ENCODE measurements at places on chromosomes 13 and 19.

- DNase-seq = no peak
These were observed 49.1 kb downstream of the LMO7 start for GRCh38 chr13:75685239-75685697.

- no peak for DNase-seq
These were observed 23.0 kb downstream of the GTF2F2 start for GRCh38 chr13:45143346-45143751.

DNA sequence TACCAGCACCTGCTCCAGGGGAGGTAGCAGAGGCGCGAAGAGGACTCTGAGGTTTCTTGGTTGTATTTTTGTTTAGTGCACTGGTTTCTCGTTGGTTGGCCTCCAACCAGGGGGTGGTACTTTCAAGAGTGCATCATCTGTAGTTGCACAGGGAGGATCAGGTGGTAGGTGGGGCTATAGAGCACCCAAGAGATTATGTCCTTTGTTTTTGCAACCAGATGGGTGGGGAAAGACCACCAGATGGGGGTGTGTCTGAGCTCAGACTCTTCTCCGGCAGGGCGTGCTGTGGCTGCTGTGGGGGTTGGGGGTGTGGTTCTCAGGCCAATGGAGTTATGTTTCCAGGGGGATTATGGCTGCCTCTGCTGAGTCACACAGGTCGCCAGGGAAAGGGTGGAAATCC lies 254.4 kb upstream of the KLF12 start:
- DNase-seq = no peak

DNA sequence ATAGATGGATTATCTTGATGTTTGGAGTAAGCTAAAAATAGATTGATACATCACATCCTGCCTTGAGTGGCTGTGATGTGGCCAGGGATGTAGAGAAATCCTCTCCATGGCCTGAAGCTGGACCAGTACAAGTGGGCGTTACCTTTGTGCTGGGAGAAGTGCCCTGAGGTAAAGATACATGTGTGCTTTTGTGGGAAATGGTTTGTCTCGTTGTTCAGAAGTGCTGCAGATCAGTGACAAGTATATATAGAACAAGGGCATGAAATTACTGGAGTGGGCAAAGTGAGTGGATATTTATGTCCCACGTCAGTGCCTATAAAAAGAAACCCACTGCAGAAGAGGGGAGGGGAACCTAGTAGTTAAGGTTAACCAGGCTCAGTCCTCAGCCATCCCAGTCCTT lies 12.2 kb upstream of the ZNF304 start:
- no peak for DNase-seq

DNA sequence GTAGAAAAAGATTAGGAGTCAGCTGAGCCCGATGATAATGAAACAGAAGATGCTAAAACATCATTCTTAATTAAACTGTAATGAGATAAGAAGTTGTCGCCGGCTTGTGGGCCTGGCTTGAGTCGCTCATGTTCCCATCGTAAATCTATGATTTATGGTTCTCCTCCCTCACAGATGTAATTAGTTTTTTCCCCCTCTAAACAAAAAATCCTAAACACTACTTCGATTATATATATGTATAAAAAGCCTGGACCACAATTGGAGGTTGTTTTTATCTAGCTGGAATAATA lies 151.3 kb downstream of the PTPRS start:
- DNase-seq = no peak

DNA sequence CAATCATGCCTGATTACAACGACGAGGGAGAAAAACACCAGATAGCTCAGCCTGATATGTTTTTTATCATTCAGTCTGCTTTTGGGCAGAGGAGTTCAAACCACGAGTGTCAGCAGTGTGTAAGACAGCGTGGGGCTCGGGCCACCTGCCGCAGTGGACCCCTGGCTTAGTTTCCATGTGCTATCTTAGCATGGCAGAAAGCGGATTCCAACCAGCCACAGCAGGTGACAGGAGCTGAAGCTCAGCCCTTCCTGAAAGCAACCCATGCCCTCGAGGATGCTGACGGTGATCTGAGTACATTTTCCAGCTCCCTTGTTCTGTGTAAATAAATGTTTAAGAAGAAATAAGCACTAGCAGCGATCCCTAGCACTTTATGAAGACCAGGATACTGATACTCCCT lies 32.2 kb upstream of the MBNL2 start:
- no peak for DNase-seq

DNA sequence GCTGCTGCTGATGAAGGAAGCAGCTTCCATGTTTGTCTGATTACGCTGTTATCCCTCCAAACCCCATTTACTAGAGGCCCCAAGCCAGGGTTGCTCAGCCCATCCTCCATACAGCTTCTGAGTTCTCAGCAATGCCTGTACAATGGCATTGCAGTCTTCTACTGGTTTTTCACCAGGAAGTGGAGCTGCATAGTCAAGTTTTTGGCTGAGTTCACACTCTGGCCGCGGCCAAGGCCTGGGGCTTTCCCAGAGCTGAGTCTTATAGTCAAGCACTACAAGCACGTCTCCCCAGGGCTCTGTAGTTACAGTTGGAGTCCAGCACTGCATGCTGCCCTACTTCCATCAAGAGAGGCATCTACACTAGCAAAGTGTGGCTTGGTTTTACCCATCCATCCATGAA lies 182.5 kb downstream of the POU4F1 start:
- no peak for DNase-seq

DNA sequence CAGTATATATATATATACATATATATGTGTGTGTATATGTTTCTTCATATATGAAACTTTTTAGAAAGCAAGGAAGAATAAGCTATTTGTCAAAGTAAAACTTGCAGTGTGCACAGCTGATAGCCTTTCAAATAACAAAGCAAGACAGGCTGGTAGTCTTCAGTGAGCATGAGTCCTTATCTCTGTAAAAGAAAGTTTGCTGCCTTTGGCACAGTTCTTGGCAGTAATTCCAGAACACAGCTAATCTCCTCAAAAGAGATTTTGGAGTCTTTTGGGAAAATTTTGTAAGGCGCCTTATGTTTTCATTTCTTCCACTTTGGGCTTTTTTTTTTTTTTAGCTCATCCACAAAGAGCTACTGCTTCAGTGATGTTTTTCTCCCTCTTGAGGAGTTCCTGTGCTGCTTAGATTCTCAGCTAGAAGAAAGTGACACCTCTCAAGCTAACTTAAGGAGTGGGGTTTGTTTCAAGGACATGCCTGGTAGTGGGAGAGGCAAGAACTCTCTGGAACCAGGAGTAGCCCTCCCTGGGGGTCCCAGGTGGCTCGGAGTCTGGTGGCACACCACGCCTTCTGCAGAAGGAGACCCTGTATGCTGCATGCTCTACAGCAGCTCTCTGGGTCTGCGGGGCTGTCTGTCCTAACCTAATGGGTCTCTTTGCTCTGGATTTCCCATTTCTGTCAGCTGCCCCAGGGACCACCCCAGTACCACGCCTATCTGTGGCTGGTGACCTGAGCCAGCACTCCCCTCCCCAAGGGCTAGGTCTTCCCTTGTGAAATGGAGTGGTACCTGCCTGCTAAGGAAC lies 58.8 kb downstream of the TNFRSF19 start:
- no peak for DNase-seq

DNA sequence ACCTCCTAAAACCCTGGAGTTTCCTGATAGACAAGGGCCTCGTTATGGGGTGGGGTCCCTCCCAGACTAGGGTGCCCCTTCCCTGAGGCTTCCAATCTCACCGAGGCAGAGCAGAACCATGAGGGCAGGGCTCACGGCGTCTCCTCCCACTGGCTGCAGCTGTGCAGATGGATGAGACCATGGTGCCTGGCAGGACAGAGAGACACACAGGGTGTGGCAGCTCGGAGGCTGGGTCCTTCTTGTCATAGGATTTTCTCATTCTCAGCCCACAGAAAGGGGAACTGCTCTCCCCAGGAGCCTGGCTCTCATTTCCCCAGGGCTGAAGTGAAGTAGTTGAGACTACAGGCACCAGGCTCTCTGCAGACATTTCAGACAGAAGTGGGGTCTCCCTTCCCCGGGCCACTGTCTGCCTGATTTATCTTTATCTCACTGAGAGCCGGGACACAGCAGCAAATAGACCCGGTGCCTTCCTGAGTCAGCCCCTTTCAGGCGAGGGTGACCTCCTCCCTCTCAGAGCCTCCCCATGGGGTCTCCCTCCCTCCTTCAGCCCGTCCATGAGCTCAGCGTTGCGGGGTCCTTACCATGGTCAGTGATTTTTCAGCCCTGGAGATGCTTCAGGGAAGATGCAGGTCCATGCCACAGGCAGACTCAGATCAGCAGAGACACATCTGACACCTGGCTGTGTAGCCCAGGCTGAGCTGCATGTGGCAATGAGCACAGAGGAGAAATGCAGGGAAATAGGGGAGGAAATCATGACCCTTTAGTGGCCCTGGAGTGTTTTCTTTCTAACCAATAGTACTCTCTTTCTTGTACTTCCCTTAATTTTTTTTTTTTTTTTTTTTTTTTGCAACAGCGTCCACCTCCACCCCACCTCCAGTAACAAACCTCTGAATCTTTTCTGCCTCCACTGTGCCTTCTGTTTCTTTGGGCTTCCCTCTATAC lies at the start of gene LILRA5:
Gene LILRA5, minus strand, starts transcription at position 731 of the 942 bp plus-strand sequence. Its CDS starts 147 bp downstream, at position 584.
- peak; percentile 24 for DNase-seq

DNA sequence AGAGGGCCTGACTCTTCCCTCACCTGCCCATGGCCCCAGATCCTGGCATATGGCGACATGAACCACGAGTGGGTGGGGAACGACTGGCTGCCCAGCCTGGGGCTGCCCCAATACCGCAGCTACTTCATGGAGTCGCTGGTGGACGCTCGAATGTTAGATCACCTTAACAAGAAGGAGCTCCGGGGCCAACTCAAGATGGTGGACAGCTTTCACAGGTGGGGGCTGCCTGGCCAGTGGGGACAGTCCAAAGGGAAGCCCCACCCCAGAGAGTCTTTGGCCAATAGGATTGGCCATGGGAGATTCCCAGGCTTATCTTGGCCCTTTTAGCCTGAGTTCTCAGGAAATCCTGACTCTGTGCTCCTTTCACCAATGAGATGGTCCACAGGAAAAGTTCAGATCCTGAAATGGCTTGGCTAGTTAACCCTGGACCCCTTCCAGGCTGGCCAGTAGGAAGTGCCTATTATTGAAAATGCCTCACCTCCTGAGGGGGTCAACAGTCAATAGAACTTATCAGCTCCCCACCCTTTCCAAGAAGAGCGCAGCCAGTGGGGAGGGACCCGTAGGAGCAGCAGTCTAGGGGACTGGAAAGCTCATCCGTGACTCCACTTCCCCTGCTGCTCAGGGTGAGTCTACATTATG lies 7.0 kb downstream of the HRC start:
- no peak for DNase-seq

- DNase-seq = no peak
These were observed 1.2 kb downstream of the S1PR4 start for GRCh38 chr19:3179739-3180293.

GRCh38 chr19:11699931-11700794 lies 38.6 kb downstream of the ZNF823 start:
- DNase-seq = no peak

DNA sequence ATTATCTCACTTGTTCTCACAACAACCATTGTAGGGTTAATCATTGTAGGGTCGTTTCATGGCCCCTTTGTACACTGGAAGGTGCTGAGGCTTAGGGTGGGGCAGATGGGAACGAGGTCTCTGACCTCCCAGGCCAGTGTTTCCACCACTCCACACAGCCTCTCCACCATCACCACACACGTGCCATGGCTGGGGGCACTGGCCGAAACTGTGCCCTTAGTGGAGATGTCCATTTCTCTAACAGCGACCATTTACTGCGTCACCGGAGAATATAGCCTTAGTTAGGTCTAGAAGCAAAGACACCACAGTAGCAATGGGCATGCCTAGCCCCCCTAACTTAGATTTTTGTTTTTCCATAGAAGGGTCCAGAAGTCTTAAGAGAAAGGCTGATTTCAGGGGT lies 36.5 kb downstream of the COL4A1 start:
- no peak for DNase-seq

DNA sequence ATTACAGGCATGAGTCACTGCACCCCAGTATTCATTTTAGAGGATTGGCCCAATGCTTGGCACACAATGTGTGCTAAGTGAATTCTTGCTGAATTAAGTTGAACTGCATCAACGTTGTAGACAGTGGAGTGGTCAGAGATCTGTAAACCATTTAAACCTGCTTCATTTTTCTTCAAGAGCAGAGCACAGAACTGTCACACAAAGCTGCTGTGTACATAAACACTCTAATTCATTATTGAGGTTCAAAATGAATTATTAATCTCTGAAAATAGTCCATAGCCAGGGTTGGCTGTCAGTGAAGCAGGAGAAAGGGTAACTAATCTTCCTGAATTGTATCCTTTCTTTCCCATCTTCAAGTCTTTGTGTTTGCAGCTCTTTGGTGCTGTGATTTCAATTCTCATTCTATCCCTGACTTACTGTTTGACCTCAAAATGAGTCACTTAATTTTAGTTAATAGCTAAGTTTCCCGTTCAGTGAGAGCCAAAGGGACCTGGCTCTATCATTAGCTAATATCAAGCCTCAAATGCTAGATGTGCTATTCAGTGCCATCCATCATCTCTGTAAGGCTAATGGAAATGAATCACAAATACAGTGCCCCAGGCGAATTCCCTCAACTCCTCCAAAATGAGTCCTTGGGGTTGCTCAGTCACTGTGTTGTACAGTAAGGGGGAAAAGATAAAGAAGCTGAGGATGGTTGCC lies 77.0 kb upstream of the TSC22D1 start:
- DNase-seq = no peak

DNA sequence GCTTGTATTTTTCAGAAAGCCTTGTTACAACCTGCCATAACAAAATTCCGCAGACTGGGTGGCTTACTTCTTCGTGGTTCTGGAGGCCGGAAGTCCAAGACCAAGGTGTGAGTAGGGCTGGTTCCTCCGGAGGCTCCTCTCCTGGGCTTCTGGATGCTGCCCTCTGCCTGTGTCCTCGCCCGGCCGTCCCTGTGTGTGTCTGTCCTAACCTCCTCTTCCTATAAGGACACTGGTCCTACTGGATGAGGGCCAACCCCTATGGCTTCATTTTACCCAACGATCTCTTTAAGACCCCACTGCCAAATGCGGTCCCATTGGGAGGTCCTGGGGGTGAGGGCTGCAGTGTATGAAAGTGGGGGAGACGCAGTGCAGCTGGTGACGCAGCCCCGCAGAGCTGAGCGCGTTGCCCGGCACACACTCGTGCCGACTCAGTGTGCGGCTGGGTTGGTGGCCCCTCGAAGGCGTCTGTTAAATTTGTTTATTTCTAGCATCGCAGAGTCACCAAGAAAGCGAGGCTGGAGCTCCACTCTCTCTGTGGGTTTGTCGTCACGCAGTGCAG lies 116.7 kb downstream of the SOX1 start:
- no peak for DNase-seq

DNA sequence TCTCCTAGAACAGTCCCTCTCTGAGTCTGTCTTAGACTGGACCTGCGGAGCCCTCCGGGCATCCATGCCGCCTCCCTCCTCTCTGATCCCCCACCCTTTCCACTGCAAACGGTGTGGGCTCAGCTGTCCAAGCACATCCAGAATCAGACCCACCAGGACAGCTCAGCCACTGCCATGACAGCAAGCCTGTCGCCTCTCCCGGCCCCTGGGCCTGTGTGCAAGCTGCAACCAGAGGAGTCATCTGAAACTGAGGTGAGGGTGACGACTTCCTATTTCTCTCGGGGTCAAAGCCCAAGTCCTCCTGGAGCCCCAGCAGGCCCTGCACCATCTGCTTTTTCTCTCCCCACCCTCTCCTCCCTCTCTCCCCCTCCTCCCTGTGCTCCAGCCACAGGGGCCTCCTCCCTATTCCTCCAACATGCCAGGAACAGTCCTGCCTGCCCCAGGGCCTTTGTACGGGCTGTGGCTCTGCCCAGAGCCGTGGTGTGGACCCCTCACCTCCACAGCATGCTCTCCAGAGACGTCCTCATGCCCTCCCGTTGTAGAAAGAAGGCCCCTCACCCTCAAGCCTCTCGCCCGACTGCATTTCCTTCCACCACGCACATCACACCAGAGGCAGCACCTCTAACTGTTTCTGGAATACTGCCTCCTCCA lies 23.5 kb upstream of the MYDGF start:
- DNase-seq = no peak
